ENCODE measurements at places on chromosomes 5 and 9.

GRCh38 chr9:85897848-85898247 is 43.1 kb upstream of the NAA35 start:
- DNase-seq: no peak

DNA sequence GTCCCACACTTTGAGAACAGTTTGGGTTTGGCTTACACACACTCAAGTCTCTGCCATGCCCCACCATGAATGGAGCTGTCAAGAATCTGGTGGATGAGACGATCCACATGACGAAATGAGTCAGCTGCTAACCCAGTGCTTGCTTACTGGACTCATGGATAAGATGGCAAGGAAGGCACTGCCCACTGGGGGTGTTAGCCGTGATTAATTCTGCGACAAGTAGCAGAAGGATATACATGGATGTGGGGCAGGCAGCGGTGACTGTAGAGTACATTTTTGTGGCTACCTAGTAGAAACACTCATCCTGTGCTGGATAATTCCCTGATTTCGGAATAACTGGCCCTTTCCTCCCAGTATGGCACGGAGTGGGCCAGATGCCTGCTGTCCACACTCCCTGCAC is 77.5 kb downstream of the SPATA31C2 start:
- no peak for DNase-seq

DNA sequence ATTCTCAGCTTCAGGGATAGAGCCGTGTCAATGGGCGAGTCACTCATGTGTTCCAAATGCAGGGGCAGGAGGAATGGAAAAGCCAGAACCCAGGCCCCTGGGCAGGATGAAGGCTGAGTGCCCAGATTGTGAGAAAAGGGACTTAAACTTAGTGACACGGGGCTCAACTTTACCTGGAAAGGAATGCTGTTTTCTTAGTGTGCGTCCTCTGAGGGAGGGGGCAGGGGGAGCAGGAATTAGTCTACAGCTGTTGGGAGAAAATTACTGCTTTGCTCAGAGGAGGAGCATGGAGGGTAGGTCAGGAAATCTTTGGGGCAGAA is 14.6 kb downstream of the HK3 start:
- no peak for DNase-seq

GRCh38 chr5:155699385-155699784 is 627.6 kb upstream of the SGCD start:
- no peak for DNase-seq

GRCh38 chr9:29976981-29977380 is 2403.7 kb upstream of the C9orf72 start:
- DNase-seq: no peak

DNA sequence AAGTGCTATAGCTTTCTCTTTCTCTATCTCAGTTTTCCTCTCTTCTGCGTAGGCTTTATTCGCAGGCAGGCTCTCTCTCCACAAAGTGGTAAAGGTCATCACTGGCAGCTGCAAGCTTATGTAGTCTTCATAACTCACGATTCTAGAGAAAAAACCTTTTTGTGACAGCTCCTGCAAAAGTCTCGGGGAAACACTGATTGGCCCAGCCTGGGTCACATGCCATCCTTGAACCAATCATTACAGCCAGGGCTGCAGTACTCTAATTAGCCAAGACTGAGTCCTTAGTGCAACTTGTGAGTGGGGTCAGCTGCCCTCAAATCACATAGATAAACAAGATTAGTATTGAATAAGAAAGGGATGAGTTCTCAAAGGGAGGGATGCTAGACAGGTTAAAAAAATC is 18.3 kb upstream of the FRMPD1 start:
- DNase-seq: no peak

DNA sequence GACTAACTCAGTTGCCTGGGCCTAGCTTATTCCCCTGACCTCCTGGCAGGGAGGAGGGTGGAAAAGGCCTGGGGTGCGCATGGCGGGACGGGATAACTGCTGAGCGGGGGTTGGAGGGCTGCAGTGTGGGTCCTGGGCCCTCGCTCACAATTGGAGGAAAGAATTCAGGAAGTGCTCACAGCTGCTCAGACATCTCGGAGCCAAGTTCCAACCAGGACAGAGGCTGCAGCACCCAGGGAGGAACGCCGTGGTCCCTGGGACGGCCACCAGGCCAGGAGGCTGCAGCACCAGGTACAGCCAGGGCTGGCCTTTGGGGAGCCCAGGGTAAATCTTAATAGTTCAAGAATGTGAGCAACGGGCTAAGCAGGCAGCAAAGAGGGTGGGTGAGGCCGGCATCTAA is at the start of gene SPAAR:
Gene SPAAR (plus strand): TSS at position 217 of the 400 bp plus-strand sequence. CDS start 974 bp downstream, outside the sequence.
- DNase-seq: no peak

GRCh38 chr5:135156337-135156714 is 122.3 kb upstream of the PITX1 start:
- DNase-seq: no peak

- no peak for DNase-seq
These were observed 59.5 kb downstream of the ERMP1 start for GRCh38 chr9:5773324-5773999.

- peak; percentile 2 for DNase-seq
These were observed 802 bp downstream of the ITGA2 start for GRCh38 chr5:52989781-52990527.

DNA sequence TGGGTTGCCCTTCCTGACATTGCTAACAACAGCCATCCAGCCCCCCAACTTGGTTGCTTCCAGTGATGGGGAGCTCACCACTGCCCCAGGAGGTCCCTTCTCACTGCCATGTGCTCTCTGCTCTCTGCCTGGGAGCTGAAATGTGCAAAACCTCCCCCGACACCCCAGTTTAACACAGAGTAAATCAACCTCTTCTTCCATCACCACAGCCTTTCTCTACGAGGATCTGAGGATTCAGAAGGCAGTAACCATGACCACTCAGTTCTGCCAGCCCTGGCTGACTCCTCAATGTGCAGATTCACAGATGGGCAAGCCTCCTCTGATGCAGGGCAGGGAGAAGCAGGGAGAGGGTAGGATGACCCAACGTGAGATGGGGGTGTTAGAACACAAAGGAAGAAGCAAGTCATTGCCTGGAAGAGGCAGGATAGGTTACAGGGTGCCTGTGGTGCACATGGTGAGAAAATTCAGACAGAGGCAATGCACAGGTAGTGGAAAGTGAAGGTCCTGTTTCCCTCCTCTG is 185.0 kb downstream of the DAB2IP start:
- DNase-seq: no peak

DNA sequence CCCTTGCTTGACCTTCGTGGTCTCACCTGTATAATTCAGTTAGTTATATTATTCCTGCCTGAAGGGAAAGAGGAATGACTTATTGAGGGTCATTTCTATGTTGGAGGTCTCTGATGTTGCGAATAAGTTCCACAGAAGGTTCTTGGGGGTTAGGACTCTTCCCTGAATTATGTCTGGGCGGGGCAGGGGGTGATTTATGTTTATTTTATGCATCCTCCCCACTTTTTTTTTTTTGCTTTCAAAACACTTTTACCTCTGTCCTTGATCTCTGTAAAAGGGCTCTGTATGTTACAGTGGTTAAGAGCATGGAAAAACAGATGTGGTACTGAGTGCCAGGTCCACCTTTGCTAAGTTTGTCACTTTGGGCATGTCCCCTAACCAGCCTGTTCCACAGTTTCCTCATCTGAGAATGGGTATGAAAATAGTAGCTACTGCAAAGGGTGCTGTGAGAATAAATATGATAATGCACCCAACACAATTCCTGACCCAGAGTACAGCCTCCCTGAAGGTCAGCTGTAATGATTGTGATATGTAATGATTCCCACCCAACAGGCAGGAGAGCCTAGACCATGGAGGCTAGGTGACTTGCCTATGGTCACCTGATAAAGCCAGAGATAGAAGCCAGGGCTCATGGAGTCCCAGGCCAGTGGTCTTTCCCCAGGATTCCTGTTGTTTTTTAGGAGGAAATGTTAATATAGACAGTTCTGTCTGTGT is 54.8 kb downstream of the SLC22A5 start:
- DNase-seq: no peak

DNA sequence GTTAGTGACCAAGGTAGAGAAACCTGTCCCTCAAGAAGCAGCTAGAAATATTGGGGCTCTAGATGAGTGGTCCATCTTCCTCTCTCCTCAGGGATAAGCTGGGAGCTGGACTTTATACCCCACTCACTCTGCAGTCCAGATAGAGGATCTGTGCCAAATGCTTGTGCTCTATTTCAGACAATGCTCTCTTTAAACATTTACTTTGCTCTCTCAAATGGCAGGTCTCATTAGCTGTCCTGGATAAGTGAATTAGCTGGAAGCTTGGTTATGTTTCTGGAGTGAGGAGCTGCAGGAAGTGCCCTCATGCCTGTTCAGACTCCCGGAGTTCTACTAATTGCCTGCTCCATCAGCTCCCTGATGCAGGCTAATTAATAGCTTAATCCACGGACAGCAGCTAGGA is 151.1 kb upstream of the CCDC152 start:
- DNase-seq: no peak

DNA sequence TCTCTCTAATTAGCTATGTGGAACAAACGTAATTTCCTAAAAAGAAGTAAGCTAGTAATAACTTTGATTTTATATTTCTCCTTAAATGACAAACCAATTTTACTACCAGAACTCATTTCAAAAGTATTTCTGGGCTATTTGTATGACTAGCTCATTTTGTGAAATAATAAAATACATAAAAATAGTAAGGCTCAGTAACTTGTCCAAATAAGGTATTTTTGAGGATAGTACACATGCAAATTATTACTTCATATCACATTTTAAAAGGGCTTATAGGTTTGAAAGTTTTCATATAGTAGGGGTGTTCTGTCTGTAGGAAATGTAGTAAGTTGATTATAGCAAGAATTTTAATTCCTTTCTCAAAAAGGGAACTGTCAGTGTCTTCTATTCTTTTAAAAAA is 26.5 kb downstream of the C9orf85 start:
- no peak for DNase-seq

GRCh38 chr5:45696206-45696836 is at the start of gene HCN1:
Gene HCN1, minus strand, starts transcription at chr5:45696380.
- DNase-seq: no peak

GRCh38 chr5:168486136-168486879 is at the start of gene RARS1:
Gene RARS1, plus strand, starts transcription at chr5:168486471. Its CDS starts 28 bp downstream, at chr5:168486499.
- DNase-seq: peak; percentile 65

DNA sequence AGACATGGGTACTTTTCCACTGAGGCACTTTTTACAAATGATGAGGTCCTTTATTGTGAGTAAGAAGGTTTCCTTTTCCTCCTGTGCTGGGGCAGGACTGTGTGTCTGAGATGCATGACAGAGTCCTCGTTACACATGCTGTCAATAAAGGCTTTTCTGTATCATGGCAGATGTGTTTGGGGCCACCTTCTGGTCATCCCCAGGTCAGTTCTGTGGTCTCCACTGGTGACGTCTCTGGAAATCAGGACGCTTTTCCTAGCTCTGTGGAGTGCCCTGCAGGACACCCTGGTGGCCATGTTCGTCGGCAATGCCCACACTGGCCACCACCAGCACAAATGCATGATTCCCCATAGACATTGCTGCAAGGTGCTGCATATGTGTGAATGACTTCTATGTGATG is 2.8 kb downstream of the CMBL start:
- no peak for DNase-seq

DNA sequence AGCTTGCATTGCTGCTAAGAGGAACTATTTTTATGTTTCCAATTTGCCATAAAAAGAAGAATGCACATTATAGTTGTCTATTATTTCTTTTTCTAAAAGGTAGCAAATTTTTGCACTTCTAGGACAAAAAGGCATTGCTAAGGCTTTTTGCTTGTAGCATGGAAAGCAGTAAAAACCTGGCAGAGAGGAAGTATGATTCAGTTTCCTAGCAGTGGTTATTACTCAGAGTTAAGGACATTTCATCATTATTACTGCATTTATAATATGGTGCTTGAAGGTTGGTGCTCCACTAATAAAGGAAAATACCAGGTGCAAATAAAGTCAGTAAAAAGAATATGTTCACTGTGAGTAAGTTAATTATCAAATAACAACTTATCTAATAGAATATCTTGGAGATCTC is 179.8 kb upstream of the PLPPR1 start:
- peak; percentile 5 for DNase-seq

GRCh38 chr9:99762470-99762869 is 59.2 kb upstream of the NR4A3 start:
- no peak for DNase-seq

DNA sequence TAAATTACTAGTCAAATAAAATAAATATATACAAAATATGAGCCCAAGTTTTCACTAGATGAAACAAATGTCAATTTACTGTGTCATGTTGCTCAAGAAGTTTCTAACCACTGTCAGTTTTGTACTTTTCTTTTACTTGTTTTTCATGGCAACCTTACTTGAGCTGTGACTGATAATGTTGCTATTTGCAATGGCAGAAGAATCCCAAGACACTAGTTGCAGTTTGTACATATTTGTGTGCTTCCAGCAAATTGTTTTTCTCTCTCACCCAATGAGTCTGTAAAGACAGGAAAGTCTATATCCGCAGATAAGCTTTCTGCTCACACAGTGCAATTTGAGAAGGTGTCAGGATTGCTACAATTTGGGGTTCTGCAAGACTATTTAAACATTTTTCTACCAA is 338.6 kb upstream of the PCSK5 start:
- no peak for DNase-seq

DNA sequence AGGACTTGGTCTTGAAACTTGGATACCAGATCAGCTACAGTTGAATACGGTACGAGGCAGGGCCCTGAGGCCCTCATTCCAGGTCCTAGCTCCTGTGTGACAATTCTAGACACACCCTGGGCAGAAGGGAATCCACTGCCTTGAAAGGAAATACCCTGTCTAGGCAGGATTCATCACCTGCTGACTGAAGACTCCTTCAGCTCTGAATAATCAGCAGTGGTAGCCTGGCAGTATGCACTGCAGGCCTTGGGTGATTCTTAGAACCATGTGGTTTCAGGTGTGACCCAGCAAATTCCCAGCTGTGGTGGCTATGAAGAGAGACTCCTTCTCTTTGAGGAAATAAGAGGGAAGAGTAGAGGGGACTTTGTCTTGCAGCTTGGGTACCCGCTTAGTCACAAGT is 17.2 kb upstream of the EFNA5 start:
- DNase-seq: no peak

GRCh38 chr9:8880060-8880459 is 1080.5 kb upstream of the DMAC1 start:
- peak; percentile 57 for DNase-seq

GRCh38 chr5:113375480-113376060 is 59.2 kb downstream of the TSSK1B start:
- DNase-seq: no peak

GRCh38 chr9:17863213-17863883 is 284.5 kb downstream of the SH3GL2 start:
- no peak for DNase-seq

DNA sequence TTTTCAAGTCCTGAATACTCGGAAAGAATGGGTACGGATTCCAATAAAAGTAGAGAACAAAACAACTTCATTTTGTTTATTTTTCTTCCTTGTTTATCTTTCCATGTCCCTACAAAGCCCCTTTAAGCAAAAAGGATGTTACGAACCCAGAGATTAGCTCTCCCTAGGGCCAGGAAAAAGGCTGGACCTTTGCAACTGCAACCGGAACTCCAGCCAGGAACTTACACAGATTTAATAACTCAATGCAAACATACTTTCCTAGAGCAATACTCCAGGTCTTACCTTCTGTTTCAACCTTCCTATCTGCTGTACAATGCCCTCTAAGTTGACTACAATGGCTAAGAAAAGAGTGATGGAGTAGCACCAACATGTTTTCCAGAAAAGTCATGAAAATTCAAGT is 7.0 kb downstream of the DENND1A start:
- DNase-seq: no peak

GRCh38 chr9:96294159-96294545 is 7.8 kb downstream of the HSD17B3 start:
- no peak for DNase-seq

Measured in NCI-H1105 treated with DMSO at 0.1 percent for 48 hours (cell line).